ENCODE measurements at places on chromosomes 6 and 20.

DNA sequence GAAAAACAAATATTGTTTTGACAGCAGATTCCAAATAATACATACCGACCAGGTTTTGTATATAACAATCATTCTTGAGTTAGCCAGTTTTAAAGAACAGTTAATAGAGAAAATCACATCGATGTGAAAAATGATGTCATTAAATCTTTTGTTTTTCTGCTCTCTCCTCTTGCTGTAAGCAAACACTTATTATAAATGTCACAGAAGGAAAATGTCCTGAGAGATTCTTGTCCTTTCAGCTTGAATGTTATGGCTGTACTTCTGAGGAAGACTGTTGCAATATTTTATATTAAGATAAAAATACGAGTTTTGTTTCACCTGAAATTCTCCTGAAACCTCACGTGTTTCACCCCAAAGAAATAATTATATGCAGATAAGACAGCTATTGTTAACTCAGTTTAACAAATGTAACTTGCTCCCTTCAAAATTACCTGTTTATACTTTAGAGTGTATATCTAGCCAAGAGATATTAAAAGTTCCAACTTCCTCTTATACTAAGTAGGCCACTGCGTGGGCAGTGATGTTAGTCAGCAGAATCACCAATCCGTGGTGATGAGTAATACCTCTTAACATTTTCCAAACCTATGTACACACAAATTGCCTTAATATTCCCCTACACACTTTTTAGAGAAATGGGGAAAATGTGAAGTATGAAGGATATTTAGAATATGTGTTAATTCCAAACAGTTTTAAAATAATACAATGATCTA lies 1111.4 kb upstream of the CITED2 start:
- DNase-seq = no peak

DNA sequence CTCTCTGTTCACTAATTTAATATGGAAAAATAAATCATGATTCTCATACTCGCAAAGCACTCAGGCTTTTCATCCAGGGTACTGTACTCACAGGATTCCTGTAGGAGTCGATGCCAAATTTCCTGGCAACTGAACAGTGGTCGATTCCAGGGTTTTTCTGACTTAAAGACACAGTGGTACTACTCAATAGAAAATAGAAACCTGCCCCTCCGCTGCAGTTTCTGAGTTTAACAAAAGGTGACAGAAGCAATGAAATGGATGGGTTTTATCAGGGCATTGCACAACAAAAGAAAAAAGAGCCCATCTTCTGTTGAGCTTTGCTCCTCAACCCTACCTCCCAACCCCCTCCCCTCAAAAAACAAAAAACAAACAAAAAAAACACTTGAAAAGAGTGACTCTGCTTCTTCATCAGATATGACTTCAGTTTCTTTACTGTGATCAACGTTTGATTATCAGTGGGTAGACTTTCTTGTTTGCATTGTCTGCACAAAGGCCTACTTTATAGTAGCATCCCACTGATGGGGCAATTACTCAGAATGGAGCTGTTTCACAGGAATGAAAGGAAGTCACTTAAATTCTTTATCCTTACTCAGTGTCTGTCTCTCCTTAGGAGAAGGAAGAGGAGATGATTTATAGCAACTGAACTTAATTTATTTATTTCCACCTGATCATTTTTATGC lies 96.2 kb upstream of the FOXO3 start:
- DNase-seq = no peak

GRCh38 chr6:161104966-161105365 lies 113.4 kb downstream of the MAP3K4 start:
- DNase-seq = no peak

GRCh38 chr6:20334962-20335361 lies 66.7 kb upstream of the E2F3 start:
- no peak for DNase-seq

- DNase-seq = no peak
These were observed 695.2 kb downstream of the QKI start for GRCh38 chr6:164109770-164110140.

DNA sequence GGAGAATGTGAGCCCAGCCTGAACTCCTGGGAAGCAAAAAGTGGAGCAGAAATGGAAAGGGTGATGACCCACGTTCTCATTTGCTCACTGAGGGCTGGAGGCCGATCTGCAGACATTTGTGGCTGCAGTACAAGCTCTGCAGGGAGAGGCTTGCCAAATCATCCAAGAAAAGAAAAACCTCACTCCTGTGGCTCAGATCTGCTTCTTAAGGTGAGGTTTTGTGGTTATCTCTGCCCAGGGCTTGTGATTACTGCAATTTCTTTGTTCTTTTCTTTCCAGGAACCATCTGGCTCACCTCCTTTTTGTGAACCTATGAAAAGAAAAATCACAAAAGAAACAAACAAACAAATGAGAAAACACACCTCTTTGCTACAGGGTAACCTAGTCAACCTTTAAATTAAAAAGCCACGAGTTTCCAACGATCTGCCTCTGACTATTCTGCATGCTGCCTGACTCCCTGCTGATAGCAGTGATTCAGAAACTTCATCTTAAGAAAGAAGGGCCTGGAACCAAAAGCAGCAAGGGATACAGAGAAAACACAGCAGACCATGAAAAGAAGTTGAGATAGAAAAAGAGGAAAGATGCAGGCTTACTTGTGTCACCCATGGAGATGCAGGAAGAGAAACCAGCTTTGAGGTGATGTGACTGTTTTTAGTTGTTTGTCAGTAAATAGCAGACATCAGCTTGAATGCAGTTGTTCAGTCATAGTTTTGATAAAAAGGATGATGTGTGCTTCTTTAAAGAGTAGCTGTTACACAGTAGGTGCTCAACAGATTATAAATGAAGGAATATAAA lies 165.1 kb downstream of the LMBRD1 start:
- DNase-seq = no peak

- no peak for DNase-seq
These were observed 34.3 kb downstream of the LRRC1 start for GRCh38 chr6:53828966-53829697.

DNA sequence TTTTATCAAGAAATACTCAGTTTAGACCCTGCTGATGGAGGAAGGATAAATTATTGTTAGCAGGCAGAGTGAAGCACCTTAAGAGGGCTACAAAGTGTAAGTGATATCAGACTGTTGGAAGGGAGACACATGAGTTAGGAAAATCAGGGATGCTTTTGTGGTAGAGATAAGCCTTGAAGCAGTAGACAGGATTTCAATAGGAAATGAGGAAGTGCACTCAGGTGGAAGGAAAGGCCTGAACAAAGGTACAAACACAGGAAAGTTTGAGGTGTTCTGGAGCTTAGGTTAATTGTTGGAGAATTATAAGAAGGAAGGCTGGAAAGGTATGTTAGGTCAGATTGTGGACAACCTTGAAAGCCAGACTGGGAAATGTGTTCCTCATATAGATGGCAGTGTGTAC lies 7.6 kb downstream of the CYB5R4 start:
- DNase-seq = no peak

DNA sequence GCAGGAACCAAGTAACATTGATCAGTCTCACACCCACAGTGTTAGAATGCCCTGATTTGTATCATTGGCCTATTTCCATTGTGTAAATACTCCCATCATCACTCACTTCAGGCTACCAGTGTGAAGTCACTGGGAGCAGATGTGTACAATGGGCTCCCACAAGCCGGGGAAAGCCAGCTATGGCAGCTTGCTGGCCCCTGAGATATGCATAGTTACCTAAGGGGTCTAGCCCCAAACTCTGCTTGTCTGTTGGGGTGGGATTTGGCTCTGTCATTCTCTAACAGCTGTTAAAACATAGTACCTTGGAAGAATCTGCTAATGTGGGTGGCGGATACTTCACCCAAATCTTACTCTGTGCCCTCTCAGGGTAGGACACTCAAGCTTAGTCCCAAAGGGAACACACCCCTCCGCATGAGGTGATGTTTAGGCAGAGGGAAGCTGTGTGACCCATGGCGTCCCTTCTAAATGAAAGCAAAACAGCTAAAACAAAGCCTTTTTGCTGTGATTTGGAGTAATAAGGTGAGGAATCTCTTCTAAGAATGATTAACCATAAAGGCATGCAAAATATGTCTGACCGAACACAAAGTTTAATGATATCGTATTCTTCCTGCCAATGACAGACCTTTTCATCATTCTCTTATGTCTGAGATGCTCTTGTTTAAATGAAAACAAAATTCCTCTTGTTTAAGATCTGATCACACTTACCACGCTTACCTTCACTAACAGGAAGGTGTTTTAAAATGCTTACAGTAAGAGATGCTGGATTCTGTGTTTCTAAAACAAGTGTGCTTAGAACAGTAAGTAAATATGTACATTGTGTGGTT lies 45.9 kb upstream of the PXDC1 start:
- no peak for DNase-seq

GRCh38 chr20:11080010-11080409 lies 406.2 kb upstream of the JAG1 start:
- no peak for DNase-seq

DNA sequence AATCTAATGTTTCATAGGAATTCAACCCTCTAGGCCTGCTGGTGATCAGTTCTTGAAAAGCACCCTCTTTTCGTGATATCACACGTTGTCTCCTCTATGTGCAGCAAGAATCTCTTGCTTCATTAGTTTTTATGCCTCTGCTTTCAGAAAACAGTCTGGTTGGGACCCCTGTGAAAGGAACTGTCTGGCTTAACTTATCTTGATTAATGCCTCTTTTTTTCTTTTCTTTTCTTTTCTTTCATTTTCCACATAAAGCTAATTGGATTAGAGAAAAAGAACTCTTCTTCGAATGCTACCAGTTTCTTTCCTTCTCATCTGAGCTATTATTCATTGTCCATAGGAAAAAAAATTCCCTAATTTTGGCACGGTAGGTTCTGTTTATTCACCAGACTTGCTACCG lies 21.3 kb downstream of the ZNF311 start:
- no peak for DNase-seq

DNA sequence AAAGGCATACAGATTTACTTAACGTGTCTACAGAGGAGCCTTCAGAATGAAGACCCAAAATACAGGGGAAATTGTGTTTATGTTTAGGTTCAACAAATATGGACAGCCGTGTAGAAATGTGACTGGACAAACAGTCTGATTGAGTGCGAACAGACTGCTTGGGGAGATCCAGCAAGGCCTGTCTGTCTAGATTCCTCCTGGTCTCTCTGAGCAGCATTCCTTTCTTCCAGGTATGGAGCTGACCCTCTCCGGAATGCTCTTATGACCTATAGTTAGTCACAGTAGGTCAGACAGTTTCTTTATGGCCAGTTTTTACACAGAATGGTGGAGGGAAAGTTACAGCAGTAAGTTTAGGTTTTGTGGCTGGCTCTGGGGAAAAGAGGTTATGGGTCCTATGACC lies 9.0 kb downstream of the RIN2 start:
- DNase-seq = no peak

GRCh38 chr20:61353261-61354000 lies 101.4 kb downstream of the CDH4 start:
- DNase-seq = no peak

GRCh38 chr6:56851541-56852259 lies 103.2 kb upstream of the BEND6 start:
- no peak for DNase-seq

DNA sequence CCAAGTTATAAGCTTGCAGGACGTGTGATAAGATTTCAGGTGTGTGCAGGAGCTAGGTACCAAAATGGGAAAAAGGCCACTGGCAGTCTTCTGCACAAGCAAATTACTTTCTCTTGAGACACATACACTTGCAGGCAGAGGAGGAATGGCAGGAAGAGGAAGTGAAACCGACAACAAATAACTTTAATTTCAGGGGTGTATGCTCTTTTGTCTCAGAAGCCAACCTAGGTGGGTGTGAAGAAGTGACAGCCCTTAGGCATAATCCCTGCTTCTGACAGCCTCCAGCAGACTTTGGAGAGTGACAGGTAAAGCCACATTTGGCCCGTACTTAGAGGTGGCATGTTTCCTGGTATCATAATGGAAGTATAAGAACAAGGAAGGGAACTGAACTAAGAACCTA lies 118.8 kb upstream of the TRAF3IP2 start:
- no peak for DNase-seq
